ENCODE measurements at places on chromosomes 12 and 14.

DNA sequence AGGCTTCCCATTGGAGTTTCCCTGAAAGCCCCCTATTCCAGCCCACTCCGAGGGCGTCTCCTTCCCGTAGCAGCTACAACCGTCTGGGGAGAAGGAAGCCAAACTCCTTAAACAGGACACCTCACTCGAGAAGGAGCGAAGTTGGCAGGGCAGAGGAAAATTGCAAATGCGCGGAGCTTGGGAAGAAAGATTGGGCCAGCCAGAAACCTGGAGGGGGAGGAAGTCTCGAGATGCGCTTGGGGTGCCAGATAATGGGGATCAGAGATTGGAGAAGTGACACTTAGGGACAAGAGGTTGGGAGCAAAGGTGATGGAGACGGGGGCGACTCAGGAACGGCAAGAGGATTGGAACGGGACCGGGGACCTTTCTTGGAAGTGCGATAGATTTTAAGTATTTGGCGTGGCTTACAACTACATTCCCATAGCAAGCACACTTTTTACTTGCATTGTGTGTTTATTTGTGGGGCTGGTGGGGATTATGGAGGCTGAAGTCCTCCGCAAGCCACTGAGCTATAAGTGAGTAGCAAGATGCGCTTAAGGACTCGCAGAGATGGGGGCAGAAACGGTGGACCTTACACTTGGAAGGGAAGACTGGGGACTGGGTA, 926 bp downstream of the HRK start:
- DNase-seq = no peak

DNA sequence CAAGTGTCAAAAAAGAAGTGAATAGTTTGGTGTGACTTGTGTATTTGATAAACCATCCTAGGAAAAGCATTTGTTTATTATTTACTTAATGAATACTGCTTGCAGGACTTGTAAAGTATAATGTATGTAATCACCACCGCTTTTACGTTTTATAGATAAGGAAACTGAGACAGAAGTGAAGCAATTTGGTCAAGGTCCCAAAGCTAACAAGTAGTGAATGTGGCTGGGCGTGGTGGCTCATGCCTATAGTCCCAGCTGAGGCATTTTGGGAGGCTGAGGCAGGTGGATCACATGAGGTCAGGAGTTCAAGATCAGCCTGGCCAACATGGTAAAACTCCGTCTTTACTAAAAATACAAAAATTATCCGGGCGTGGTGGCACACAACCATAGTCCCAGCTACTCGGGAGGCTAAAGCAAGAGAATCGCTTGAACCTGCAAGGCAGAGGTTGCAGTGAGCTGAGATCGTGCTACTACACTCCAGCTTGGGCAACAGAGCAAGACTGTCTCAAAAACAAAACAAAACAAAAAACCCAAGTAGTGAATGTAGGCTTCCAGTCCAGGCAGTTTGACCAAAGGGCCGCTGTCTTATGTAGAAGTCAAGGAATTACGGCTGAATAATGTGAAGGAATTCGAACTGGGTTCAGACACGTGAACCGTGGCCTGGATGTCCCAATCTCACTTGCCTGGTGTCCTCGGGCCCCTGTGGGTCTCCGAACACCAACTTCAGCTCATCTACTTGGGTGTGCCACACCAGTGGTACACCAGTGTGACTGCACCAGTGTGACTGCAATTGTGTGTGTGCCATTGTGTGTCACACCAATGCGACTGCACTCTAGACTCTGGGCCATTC, 88.3 kb upstream of the MED13L start:
- no peak for DNase-seq

DNA sequence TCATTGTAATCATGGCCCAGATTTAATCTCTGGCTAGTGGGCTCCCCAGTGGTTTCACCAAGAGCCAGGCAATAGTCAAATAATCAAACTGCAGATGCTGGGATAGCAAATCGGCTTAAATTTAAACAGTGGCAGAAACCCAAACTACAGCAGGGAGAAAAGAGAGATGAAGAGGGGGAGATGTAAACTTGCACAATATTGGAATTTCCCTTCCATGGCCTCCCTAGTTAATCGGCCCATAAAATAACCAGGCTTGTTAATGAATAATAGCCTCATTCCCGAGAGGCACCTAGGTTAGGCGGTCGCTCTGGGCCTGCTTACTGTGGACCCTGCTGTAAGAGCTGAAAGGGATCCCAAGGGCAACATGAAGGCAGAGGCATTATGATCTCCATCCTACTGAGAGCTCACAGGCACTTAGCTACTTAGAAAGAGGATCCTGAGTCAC, 116.2 kb downstream of the NUAK1 start:
- DNase-seq = no peak

DNA sequence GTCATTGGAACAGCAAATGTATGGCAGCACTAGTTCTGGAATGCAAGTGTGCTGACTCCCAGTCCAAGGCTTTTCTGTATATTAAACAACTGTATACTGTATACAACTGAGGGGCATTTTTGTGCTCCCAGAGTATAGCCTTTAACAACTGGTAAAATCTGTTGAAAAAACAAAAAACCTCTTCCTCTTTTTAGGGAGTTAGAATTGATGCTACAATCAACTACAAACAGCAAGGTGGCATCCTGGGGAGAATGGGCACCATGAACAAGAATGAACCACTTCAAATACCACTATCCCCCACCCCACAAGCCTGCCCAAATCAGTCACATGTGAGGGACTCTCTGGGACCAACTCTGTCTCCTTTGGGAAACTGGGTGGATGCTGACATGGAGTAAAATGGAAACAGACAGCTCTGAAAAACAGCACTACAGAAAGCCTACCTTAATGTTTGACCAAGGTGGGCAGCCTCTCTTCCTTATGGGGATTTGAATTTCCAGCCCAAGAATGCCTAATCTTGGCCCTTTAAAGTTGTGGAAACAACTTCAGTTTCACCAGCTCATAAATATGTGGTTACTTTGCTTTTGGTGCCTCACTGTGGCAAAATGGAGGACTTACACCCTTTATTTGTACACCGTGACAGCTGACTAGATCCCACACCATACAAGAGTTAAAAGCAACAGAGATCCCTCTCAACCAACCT, 7.5 kb downstream of the VTI1B start:
- no peak for DNase-seq

DNA sequence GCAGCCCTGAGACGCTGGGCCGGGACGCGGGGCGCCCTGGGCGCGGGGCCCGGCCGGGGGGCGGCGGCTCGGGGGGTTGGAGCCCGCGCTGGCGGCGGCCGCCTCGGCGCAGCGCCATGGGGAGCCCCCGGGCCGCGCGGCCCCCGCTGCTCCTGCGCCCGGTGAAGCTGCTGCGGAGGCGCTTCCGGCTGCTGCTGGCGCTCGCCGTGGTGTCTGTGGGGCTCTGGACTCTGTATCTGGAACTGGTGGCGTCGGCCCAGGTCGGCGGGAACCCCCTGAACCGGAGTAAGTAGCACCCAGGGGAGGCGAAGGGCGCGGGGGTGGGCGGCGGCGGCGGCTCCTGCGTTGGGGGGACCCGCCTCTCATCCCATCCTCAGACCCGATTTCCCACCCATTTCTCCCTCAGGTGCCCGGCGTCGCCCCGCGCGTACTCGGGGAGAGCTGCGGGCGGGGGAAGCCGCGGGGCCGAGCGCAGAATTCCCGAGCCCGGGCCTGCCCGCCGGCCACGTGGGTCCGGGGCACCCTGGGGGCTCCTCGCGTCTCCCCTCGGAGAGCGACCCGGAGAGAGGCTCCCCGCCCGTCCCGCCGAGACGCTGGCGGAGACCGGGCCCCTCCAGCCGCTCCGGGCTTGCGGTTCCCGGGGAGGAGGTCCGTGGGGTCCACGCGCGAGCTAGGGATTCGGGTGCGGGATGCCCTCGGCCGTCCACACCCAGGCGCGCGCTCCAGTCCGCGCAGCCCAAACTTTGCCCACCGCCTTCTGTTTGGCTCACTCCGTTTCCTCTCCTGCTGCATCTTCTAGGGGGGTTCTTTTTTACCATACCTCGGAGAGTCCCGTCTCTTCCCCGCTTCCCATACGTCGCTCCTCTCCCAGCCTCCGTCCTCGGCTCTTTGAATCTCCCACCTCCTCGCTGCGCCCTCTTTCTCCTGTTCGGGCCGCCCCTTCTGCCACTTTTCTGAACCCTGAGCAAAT, 807 bp downstream of the B4GALNT3 start:
- no peak for DNase-seq

DNA sequence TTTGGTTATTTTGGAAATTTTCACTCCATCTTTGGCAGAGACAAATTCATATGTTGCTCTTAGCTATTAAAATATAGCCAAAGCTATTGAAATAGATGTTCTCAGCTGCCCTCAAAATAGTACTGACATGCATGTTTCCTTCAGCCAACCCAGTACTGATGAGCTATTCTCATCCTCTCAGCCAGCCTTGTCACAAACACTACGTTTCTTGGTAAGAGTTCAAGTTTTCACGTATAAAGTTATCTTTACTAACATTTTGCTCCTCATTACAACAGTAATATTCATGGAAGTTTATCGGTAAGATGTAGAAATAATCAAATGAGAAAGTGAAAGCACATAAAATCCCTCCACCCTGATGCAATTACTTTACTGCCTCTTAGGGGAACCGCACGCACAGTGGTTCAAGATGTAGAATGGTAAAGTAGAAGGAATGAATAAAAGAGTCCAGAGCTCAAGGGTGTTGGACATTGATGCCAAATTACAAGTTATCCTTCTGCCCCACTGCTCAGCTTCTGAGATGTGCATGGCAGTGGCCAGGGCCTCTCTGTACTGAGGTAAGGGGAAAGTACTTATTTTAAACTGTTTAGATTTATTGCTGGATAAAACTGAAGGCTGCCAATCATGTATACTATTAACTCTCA, 20.7 kb downstream of the GCH1 start:
- no peak for DNase-seq

GRCh38 chr14:99675382-99675835, 8.7 kb upstream of the CYP46A1 start:
- no peak for DNase-seq

DNA sequence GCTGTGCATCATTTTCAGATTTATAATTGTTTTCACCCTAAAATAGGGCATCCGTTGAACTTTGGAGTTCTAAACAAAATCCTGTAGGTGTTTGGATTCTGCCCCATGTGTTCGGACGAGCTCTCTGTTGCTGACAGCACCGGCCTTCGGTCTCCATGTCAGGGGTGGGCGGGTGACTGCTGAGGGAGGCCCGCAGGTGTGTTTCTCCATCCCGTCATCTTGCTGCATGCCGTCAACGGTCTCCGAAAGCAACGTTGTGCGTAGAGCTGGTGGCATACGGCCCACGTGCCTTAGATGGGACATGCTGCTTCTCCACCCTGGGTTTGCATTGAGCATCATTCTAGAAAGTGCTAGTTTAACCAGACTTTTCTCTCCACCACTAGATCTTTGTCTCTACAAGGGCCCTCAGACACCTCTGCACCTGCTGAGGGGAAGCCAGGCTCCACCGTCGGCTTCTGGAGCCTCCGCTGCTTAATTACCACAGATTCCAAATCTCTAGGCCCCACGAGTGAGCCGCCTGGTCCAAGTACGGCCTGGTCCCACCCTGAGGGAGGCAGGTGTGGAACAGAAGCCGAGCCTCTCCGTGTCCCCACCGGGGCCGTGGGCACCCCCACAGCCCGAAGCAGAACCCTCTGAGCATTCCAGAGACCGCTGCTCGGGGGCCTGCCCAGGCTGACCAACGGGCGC, 15.7 kb upstream of the AMN start:
- no peak for DNase-seq

- no peak for DNase-seq
These were observed 38.6 kb upstream of the GNG2 start for GRCh38 chr14:51821822-51822221.

DNA sequence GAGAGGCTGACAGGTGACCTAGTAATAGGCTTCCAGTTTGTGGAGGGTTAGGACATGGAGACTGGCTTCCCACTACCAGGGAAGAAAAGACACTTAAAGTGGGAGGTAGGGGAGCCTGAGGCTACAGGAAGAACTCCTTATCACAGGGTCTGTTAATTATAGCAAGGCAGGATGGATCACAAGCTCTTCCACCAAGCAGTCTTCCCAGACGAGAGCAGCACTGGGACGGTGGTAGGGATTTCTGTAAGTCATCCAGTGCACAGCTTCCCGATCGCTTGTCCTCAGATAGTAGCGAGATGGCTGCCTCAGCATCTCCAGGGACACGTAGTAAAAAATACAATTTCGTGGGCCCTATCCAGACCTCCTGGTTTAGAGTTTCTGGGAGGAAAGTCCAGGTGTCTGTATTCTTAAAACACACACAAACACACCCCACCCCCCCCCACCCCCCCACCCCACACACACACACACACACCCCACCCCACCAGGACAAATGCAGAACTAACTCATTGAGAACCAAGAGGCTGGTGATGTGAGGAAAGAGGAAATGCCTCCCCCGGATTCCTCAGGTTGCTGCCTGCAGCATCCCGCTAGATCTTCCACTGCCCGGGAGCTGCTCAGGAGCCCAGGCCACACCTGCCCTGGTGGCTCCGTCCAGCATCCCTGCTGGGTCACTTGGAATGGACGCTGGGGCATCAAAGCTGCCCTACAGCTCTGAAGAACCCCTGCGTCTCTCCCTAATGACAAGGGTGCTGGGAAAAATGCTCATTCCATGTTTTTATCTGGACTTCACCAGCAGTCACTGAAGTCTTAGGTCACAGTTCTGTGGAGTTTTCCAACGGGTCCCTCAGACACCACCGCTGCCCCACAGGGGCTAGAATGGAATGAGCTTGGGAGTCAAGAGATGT, 307.2 kb downstream of the CACNA1C start:
- DNase-seq = no peak

- DNase-seq = no peak
These were observed 26.7 kb downstream of the CRY1 start for GRCh38 chr12:107066691-107067090.

DNA sequence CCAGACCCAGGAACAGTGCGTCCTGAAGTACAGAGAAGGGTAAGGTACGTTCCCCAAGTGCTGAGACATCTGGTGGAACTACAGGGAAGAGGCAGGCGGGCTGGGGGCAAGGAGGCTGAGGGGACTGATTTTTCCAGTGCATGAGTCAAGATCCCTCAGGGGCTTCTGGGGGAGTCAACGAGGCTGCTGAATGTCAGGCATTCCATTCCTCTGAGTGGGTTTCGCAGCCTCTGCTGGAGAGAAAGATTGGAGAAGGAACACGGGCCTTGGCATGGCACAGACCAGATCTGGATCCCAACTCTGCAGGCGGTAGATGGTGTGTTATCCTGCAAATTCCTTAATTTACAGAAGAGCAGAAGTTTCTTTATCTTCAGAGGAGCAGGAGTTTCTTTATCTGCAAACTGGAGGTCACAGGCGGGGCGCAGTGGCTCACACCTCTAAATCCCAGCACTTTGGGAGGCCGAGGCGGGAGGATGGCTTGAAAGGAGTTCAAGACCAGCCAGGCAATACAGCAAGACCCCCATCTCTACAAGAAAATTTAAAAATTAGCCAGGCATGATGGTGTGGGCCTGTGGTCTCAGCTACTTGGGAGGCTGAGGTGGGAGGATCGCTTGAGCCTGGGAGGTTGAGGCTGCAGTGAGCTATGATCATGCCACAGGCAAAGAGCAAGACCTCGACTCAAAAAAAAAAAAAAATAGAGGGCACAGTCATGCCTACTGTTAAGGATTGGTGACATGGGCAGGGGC, 132.6 kb upstream of the MAP1LC3B2 start:
- no peak for DNase-seq

DNA sequence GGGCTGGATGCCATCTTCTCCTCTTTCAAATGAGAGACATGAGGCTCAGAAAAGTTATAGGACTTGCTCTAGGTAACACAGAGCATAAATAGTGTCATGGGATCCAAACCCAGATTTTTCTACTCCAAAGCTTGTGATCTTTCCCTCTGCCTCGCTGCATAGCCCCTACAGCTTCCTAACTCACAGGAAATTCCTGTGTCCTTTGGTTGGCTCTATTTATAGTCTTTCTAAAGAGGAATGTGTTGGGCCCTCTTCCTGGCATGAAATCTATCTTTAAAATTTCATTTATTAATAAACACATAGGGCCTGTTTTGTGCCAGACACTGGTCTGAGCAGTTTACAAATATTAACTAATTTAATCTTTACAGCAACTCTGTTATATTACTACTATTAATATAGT, 9.8 kb upstream of the KCNA5 start:
- DNase-seq = no peak
